ENCODE measurements at places on chromosomes 11 and 22.

DNA sequence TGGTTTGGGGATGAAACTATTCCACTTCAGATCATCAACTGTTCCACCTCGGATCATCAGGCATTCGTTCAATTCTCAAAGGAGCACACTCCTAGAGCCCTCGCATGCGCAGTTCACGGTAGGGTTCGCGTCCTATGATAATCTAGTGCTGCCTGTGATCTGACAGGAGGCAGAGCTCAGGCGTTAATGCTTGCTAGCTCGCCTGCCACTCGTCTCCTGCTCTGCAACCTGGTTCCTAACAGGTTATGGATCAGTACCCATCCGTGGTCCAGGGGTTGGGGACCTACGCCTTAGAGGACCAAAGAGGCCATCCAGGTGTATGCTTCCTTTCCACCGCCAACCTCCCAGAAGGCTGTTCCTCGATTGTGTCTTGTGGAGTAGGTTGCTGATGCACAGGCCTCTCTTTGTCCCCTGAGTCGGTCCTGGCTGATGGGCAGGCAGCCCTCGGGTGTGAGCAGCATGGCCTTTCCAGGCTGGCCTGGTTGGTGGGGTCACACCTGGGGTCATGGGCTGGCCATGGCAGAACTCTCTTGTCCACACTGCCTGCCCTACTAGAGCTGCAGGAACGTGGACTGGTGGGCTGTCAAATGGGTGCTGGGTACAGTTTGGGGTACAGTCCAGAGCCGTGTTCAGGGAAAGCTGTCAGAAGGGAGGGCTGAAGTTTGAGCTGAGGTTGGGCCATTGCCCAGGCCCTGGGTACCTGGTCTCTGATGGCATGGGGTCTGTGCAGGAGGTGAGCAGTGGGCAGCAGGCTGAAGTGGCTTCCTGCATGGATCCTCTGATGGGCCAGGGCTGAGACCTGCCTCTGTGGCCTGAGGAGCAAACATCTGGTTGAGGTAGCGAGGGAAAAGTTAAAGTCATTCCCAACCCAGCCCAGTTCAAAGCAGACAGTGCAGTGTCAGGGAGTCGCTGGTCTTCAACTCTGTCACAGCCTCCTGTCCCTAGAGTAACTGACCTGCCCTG, 11.1 kb downstream of the PRDM11 start:
- DNase-seq = no peak

DNA sequence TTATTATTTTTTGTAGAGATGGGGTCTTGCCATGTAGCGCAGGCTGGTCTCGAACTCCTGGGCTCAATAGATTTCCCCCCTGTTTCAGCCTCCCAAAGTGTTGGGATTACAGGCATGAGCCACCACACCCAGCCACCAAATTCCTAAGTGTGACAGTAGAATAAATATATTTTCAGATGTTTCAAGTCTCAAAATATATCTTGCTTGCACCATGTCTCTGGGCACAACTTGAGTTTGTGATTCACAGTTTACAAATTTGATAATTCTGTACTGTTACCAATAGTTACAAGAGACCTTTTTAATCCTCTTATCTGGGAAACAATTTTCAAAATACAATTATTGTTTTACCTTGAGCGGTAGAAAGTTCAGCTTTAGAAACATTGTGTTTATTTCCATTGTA, 19.1 kb downstream of the DCPS start:
- DNase-seq = no peak

GRCh38 chr22:28108851-28109250, 189.8 kb upstream of the PITPNB start:
- DNase-seq = no peak

GRCh38 chr11:65766535-65766934, 14.2 kb downstream of the AP5B1 start:
- no peak for DNase-seq

DNA sequence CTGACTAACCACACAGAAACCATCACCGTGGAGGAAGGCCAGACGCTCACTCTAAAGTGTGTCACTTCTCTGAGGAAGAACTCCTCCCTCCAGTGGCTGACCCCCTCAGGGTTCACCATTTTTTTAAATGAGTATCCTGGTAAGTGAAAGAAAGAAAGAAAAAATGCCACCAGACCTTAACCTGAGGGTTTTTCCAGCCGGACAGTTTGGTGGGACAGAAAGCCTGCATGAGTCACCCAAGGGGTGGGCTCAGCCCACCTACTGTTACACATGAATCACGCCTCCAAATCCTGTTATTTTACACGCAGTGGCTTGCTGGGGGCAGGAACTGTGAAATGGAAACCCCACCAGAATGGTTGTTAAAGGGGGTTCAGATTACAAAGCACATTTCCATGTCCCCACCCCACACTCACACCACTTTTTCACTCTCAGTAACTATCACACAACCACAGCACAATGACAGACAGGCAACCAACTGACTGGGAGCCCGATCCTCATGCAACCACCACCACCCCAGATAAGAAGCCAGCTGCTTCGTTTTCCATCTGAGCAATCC, 11.9 kb downstream of the CRTAM start:
- DNase-seq = no peak

Data from NCI-H187 (cell line).